ENCODE measurements at places on chromosomes 5 and 9. TPM values are rescaled to one million over a fixed set of nuclear protein-coding genes. Genes with fewer than 3 reads are reported as not detected.

DNA sequence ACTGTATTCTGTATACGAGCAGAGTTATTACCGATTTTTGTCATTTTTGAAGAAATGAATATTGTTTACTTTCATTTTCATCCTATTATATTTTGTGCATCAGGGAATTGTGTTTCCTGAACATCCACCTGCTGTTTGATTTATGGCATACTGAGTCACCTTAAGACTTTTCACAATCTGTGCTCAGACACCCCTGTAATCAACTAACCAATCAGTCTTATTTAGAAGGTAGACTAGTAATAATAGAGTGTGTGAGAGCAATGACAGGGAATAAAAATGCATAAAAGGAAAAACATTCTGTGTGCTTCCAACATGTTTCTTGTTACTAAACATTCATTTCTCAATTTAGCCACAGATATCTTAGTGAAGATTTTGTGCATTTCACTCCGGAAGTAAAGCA is 1413.6 kb upstream of the ACO1 start:
- no peak overlapping the region for H3K4me3 ChIP-seq
- peaks cover 29% of the 10 kb centered on the region for H3K27me3 ChIP-seq
- no peaks in the 10 kb centered on the region for H3K4me1 ChIP-seq
- H3K36me3 ChIP-seq = no peaks in the 10 kb centered on the region

The MED7 gene
- 14.7 TPM for total RNA-seq

GRCh38 chr5:172956936-172957335 is 2.3 kb upstream of the RPL26L1 start:
- no peaks in the 10 kb centered on the region for H3K27me3 ChIP-seq
- H3K36me3 ChIP-seq = peaks cover 21% of the 10 kb centered on the region
- H3K4me1 ChIP-seq = peaks cover 55% of the 10 kb centered on the region
- H3K4me3 ChIP-seq = no peak overlapping the region
- H3K27ac ChIP-seq = peak overlapping the region; percentile 10

- no peak overlapping the region for H3K4me3 ChIP-seq
- peaks cover 39% of the 10 kb centered on the region for H3K4me1 ChIP-seq
- no peak for DNase-seq
- H3K27ac ChIP-seq = no peak overlapping the region
- no peaks in the 10 kb centered on the region for H3K27me3 ChIP-seq
- no peaks in the 10 kb centered on the region for H3K36me3 ChIP-seq
These were observed 57.1 kb downstream of the DOCK2 start for GRCh38 chr5:169694091-169694625.

GRCh38 chr5:135149229-135149955 is 115.4 kb upstream of the PITX1 start:
- peaks cover 11% of the 10 kb centered on the region for H3K4me1 ChIP-seq
- H3K4me3 ChIP-seq = no peak overlapping the region
- no peak for DNase-seq
- no peaks in the 10 kb centered on the region for H3K36me3 ChIP-seq
- no peak overlapping the region for H3K27ac ChIP-seq
- H3K27me3 ChIP-seq = no peaks in the 10 kb centered on the region

DNA sequence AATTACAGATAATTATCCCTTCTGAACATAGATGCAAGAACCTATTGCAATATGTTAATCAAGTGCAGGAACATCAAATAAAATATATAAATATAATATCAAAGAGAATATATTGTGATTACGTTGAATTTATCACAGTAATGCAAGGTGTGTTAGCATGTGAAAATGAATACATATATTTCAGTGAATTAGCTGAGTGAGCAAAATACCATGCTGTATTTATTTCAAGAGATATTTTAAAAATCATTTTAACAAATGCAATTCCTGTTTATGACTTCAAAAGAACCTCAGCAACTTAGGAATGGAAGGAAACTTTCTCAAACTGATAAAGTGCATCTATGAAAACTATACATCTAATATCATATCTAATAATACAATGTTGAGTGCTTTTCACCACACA is 856.9 kb upstream of the PTPRD start:
- no peaks in the 10 kb centered on the region for H3K27me3 ChIP-seq
- DNase-seq = no peak
- no peak overlapping the region for H3K4me3 ChIP-seq

- H3K27ac ChIP-seq = no peak overlapping the region
- no peaks in the 10 kb centered on the region for H3K36me3 ChIP-seq
- H3K4me3 ChIP-seq = no peak overlapping the region
- no peaks in the 10 kb centered on the region for H3K4me1 ChIP-seq
- H3K27me3 ChIP-seq = peaks cover 2% of the 10 kb centered on the region
These were observed 38.9 kb downstream of the NDUFS6 start for GRCh38 chr5:1840071-1840547.

- no peak overlapping the region for H3K4me3 ChIP-seq
- H3K36me3 ChIP-seq = no peaks in the 10 kb centered on the region
- H3K4me1 ChIP-seq = peaks cover 9% of the 10 kb centered on the region
- no peak overlapping the region for H3K27ac ChIP-seq
- peaks cover 13% of the 10 kb centered on the region for H3K27me3 ChIP-seq
- no peak for DNase-seq
These were observed 2.5 kb downstream of the TLX3 start for GRCh38 chr5:171311322-171312077.

The ACTL7B gene
- not detected for total RNA-seq

DNA sequence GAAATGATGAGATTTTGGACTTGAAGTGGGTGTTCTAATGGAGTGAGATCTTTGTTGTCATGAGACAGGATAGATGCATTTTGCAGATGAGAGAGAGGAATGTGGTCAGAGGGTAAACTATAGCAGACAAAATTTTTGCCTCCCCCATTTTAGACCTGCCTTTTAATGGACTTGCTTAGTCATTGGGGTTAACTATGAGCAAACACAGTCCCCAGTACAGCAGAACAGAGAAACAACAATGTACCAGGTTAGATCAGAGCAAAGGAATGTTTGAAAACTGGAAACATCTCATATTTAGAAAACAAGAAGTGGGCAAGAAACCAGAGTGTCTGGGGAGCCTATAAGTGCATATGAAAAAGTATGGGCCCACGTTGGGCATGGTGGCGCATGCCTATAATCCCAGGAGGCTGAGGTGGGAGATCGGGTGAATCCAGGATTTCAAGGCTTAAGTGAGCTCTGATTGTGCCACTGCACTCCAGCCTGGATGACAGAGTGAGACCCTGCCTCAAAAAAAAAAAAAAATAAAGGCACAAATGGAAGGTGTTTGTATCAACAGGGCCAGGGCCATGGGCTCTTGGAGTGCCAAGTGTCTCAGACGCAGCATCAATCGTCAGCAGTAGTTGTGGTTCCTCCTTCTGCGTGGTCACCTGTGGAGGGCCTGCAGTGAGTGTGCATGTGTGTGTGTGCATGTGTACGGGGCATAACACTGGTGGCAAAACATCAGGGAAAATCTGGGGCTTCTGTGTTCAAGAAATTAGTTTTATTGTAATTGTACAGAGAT is 214.4 kb upstream of the S1PR3 start:
- H3K27me3 ChIP-seq = no peaks in the 10 kb centered on the region
- H3K4me3 ChIP-seq = no peak overlapping the region
- peak overlapping the region; percentile 87 for H3K27ac ChIP-seq
- DNase-seq = peak; percentile 79
- H3K4me1 ChIP-seq = peaks cover 57% of the 10 kb centered on the region
- no peaks in the 10 kb centered on the region for H3K36me3 ChIP-seq

DNA sequence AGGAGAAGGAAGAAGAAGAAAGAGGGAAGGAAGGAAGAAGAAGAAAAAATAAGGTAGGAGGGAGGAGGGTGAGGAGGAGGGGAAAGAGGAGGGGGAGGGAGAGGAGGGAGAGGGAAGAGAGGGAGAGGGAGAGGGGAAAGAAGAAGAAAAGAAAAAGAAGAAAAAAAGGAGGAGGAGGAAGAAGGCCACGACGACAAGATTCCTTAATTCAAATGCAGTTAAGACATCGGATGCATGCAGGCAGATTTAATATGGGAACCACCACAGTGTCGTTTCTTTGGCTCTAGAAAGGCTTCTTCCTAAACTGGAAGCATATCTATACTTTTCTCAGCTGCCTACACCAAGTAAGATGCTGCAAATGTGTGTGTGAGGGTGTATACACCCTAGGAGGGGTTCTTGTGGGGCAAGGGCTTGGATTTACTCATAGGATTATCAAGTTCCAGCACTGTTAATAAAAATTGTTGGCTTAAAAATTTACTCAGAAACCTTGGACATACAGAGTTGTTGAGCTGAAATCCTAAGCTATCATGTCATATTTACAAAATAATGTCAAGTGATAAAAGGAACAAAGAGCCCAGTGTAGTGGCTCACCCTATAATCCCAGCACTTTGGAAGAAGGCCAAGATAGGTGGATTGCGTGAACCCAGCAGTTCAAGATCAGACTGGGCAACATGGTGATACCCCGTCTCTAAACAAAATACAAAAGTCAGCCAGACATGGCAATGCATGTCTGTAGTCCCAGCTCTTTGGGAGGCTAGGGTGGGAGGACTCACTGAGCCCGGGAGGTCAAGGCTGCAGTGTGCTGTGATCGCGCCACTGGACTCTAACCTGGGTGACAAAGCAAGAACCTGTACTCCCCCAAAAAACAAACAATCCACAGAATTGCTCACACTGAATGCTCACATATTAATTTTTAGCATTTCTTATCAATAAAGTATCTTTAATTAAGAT is 108.5 kb downstream of the UBAP2 start:
- H3K27me3 ChIP-seq = no peaks in the 10 kb centered on the region
- no peak overlapping the region for H3K4me3 ChIP-seq
- no peak overlapping the region for H3K27ac ChIP-seq
- peaks cover 7% of the 10 kb centered on the region for H3K4me1 ChIP-seq
- peaks cover 78% of the 10 kb centered on the region for H3K36me3 ChIP-seq

The RAPGEF1 gene
- total RNA-seq = 55.4 TPM

The STPG3 gene
- total RNA-seq = not detected

DNA sequence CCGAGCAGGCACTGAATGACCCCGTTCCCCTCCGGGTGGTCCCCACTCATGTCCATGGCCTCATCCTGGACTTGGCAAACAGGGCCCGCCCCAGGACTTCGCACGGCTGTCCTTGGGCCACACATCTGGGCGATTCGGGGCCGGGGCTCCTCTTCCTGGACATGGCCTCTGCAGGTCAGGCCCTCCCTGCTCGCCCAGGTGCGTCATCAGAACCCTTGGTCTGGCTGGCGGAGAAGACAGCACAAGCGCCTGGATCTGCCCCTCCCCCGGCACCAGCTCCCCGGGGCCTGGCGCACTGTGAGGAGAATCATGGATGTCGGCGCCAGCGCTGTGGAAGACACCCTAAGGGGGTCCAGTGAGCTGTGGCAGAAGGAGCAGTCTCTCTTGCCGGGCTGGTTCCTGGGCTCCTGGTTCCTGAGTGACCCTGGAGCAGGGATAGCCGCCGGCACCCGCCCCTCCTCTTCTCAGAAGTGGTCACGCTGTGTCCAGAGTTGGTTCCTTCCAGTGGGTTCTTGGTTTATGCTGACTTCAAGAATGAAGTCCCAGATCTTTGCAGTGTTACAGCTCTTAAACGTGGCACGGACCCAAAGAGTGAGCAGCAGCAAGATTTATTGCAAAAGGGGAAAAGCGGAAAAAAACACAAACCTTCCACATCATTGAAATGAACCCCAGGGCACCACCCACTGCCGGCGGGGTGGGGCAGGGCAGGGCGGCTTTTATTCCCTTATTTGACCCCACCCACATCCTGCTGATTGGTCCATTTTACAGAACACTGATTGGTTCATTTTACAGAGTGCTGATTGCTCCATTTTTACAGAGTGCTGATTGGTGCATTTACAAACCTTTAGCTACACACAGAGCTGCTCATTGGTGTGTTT is 25.9 kb upstream of the SLC12A7 start:
- H3K27ac ChIP-seq = no peak overlapping the region
- H3K36me3 ChIP-seq = no peaks in the 10 kb centered on the region
- DNase-seq = no peak
- H3K4me3 ChIP-seq = no peak overlapping the region
- H3K4me1 ChIP-seq = no peaks in the 10 kb centered on the region
- H3K27me3 ChIP-seq = peaks cover 10% of the 10 kb centered on the region

- H3K4me1 ChIP-seq = peaks cover 25% of the 10 kb centered on the region
- H3K36me3 ChIP-seq = no peaks in the 10 kb centered on the region
- H3K27me3 ChIP-seq = no peaks in the 10 kb centered on the region
- DNase-seq = peak; percentile 88
These were observed 22.6 kb downstream of the CCNJL start for GRCh38 chr5:160289721-160290120.

The PLPP7 gene
- total RNA-seq = not detected

DNA sequence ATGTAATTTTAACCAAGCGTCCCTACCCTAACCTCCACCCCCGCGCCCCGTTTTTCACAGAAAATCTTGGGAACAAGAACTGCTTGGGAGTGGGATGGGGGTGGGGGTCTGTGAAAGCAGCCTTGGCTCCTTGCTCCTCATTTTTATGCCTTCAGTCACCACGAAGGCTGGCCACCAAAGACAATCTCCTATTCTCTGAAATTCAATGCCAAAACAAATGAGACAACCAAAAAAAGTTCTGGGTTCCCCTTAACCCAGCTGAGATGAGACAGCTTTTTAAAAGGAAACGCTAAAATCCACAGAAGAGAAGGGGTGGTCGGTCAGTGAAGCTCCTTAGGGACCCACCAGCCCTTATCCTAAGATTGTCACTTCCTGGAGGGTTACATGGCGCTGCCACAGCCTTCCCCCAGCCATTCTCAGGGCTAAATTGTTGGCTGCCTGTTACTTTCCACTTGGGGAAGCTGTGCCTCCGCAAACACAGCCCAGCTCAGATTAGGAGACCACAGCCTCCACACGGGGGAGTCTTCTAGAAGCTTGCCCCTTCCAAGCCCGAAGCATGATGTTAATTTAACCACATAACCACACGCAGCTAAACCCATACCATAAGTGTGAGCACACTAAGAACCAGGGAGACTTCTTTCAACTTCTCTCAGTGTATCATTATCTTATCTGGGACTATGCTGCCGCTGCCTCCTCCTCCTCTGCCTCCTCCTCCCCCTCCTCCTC is 136.3 kb downstream of the FOXD1 start:
- no peaks in the 10 kb centered on the region for H3K36me3 ChIP-seq
- H3K27ac ChIP-seq = peak overlapping the region; percentile 75
- H3K4me1 ChIP-seq = peaks cover 13% of the 10 kb centered on the region
- H3K27me3 ChIP-seq = no peaks in the 10 kb centered on the region
- H3K4me3 ChIP-seq = no peak overlapping the region
- no peak for DNase-seq

GRCh38 chr5:170333161-170333910 is 35.8 kb upstream of the LCP2 start:
- no peak overlapping the region for H3K27ac ChIP-seq
- peak; percentile 34 for DNase-seq
- H3K4me3 ChIP-seq = no peak overlapping the region
- H3K27me3 ChIP-seq = no peaks in the 10 kb centered on the region

The PAEP gene
- not detected for total RNA-seq

The PCA3 gene
- total RNA-seq = not detected

- no peaks in the 10 kb centered on the region for H3K36me3 ChIP-seq
- no peak for DNase-seq
- no peak overlapping the region for H3K27ac ChIP-seq
- H3K4me1 ChIP-seq = no peaks in the 10 kb centered on the region
- no peaks in the 10 kb centered on the region for H3K27me3 ChIP-seq
- no peak overlapping the region for H3K4me3 ChIP-seq
These were observed 120.2 kb downstream of the KIAA0825 start for GRCh38 chr5:94498199-94498598.

DNA sequence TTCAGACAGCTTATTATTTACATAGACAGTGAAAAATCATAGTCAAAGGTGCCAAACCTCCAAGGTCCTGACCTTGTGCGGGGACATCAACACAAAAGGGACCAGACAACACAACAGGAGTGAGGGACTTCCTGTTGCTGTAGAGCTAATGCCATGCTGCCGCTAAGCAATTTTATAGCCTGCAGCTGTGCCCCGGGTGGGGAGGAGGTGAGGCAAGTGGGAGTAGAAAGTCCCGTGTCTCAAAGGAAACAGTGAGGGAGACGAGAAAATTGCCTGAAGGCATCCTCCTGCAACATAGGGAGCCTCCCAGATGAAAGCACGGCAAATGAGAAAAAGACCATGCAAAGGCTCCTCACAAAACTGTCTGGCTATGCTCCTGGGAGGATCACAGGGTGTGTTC is 58.8 kb downstream of the CAAP1 start:
- peak overlapping the region; percentile 1 for H3K27ac ChIP-seq
- DNase-seq = peak; percentile 6
- no peak overlapping the region for H3K4me3 ChIP-seq
- H3K36me3 ChIP-seq = peaks cover 6% of the 10 kb centered on the region
- H3K27me3 ChIP-seq = no peaks in the 10 kb centered on the region

All from MCF 10A (cell line).